ENCODE measurements at places on chromosomes 4 and X.

- no peak for DNase-seq
Measured at GRCh38 chr4:141391771-141392170, 171.1 kb downstream of the ZNF330 start.

DNA sequence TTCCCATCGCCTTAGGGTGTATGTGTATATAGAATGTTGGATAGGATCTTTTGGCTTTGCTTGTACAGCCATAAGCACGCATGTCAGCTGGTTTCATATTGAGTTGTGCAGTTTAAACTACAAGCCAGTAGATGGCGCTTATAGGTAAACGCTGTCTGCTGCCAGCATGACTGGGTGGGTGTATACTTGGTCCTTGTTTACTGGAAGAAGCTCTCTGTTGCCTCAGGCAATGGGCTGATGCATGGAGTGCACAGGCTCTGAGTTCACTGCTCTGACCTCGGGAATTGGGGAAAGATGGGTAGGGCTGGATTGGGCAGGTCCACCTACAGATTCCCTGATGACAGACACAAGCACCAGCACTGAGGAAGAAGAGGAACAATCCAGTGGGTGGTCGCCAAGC, 831.5 kb downstream of the STIM2 start:
- no peak for DNase-seq

DNA sequence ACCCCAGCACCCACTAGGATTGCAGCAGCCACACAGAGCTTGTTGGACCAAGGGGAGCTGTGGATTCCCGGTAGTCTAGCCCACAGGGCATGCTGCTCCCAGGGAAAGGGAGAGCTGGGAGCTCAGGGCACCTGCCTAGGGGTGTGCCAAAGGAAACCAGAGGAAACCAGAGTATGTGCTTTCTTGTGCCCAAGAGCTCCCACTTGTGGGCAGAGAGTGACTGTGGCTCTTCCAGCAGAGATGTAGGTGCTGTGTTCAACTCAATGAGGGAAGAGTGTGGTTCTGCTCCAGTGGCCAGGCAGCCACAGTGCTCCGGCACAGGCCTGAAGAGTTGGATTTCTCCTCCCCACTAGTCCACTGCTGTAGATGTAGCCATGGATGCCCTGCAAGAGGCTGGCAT, 1050.0 kb upstream of the INTU start:
- DNase-seq = no peak

DNA sequence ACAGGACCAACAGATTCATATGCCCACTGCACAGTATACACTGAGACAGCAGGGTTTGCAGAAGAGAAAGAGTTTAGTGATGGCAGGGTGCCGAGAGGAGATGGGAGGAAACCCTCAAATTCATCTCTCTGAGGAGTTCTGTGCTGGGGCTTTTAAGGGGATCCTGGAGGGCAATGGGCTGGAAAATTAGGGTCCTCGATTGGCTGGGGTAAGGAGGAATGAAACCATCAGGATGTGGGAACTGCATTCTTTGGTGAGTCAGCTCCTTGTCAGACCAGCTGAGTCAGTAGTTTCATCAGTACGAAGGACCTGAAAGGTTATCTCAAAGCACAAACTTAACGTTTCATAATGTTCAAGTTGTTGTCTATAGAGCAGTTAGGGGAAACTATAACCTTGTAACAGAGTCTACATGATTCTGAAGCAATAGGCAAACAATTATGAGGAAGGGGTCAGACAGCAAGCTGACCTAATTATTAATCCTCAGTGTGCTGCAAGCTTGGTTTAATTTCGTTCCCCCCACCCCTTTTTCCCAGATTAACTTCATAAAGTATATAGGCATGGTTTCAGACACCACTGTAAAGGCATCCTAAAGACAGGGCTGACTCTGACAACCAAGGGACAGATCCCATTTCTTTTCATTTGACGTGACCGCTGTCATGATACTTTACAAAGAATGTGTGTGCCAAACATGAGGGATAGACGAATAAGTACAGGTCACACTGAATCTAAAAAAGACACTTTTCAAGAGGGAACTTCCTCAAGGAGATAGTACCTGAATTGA, 1.5 kb upstream of the MSMO1 start:
- DNase-seq = no peak

- DNase-seq = no peak
Measured at GRCh38 chr4:150302553-150302952, 224.3 kb downstream of the DCLK2 start.

- no peak for DNase-seq
Measured at GRCh38 chrX:153638041-153638371, 9.0 kb upstream of the DUSP9 start.

DNA sequence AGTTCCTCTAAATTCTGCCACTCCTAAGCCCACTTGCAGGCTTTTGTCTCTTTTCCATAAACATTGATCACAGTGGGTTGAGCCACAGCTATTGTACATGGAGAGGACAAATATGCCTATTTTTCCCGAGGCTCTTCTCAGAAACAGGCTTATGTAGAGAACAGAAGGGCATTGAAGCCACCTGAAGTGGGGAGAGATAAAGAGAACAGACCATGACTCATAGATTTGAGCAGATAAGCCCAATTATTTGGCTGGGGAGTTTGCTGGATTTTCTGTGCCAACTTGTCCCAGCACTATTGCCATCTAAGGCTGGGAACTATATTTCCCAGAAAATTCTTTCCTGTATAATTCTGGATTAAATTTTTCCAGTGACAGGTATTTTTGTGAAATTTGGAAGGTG, 446.1 kb upstream of the RPS6KA3 start:
- DNase-seq = no peak

DNA sequence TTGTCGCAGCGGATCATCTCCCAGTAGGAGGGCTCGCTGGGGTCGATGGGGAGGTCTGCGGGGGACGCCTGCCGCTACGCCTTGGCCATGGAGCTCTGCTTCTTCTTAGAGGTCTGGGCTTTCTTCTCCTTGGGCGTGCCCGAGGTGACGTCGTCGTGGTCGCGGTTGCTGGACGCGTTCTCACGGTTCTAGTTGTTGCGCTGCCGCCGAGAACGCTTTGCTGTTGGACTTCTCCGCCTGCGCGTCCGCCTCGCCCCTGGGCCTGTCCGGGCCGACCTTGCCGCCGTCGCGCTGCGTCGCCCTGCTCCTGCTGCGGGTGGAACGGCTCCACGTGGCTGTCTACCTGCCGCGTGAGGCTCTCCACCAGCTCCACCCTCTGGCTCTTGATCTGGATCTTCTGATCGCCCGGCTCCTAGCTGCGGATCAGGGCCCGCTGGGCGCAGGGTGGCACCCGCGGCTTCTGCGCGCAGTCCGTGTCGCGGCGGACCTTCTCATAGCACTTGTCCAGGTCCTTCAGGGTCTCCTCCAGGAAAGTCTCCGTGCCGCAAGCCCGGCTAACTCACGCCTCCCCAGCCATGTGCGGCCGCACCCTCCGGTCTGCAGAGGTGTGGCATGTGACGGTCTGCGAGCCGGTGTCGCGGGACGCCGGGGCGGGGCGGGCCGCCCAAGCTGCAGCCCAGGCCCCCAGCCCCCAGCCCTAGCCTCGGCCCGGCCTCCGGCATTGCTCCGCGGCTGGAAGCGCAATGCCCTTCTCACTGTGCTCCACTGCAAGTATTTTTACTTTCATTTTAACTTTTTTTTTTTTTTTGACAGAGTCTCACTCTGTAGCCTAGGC, 40.5 kb upstream of the OGT start:
- peak; percentile 17 for DNase-seq

- peak; percentile 34 for DNase-seq
Measured at GRCh38 chrX:110915111-110915510, 119.5 kb upstream of the CHRDL1 start.

- no peak for DNase-seq
Measured at GRCh38 chrX:21944136-21944615, 3.7 kb downstream of the SMS start.

- no peak for DNase-seq
Measured at GRCh38 chrX:136662104-136662503, 14.1 kb downstream of the CD40LG start.

DNA sequence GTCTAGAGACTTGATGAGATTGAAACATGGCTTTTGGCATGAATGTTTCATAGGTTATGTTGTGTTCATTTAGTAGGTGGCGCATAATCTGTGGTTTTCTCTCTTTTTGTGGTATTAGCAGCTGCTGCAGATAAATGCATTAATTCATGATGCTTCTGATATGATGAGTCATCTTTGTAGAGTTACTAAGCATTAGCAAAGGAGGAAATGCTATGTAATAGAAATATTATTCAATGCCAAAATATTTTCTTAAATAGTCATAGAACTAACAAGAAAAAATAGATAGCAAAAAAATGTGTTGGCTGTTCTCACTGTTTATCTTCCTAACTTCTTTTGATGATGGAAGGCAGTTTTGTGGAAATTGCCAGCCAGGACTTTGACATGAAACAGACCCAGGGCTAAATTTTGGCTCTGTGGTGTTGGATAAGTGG, 3.6 kb downstream of the ZXDB start:
- no peak for DNase-seq

- no peak for DNase-seq
Measured at GRCh38 chr4:74473155-74473811, 28.3 kb downstream of the AREG start.

DNA sequence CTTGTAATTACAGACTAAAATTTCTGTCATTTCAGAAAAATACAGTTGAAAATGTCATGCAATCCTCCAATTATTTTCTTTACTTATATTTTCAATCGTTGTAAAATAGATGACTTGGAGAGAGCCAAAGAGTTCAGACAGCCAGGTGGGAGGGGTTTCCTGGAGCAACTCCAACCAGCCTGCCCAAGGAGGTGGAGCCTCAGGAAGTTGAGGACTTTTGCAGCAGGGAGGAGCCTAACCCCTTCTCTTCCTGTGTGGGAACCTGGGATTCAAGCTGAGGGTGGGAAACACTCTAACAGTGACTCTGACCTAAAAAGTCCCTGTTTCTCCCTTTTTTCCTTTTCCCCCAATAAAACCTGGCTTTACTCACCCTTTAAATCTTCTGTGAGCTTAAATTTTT, 72.2 kb upstream of the GABRG1 start:
- peak; percentile 4 for DNase-seq

DNA sequence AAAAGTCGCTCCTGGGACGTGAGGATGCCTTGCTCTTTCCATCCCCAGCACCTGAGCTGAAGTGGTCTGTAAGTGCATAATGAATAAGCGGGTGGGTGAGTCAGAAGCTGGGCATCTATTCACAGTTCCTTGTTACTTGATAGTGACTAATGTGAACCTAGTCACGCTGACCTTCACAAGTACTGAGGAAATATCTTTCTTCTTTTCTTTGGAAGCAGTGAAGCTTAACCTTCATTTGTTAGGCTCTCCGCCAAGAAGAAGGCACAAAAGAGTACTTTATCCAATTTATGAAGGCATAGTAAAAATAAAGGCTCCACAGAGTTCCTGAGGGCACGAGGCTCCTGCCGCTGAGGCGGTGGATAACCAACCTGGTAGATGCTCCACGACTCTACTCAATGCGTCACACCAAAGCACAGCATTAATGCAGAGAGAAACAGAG, 475.7 kb upstream of the SLIT2 start:
- DNase-seq = no peak

DNA sequence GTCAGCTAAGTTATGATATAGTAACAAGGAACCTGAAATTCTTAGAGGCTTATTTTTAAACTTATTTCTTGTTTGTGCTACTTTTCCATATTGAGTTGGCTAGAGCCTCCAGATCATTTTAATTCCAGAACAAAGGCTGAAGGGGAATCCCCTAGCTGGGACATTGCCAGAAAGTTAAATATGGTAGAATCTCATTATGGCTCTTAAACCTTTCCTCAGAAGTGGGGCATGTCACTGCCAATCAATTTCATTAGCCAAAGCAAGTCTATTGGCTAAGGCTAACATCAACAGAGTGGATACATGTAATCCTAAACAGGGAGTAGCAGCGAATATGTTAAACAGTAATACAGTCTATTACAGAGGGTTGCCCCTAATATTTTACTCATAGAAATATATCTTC, 47.0 kb downstream of the FTHL17 start:
- no peak for DNase-seq

DNA sequence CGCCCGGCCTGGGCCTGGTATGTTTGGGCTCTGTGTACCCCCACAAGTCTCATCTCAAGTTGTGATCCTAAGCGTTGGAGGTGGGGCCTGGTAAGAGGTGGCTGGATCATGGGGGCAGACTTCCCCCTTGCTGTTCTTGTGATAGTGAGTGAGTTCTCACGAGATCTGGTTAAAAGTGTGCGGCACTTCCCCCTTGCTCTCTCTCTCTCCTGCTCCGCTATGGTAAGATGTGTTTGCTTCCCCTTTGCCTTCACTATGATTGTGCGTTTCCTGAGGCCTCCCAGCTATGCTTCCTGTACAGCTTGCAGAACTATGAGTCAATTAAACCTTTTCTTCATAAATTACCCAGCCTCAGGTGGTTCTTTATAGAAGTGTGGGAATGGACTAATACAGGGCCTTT, 53.0 kb downstream of the CHST7 start:
- no peak for DNase-seq

- DNase-seq = no peak
Measured at GRCh38 chr4:119671205-119671604, 42.6 kb upstream of the PDE5A start.

GRCh38 chr4:78758085-78758484, 18.1 kb upstream of the BMP2K start:
- DNase-seq = no peak

DNA sequence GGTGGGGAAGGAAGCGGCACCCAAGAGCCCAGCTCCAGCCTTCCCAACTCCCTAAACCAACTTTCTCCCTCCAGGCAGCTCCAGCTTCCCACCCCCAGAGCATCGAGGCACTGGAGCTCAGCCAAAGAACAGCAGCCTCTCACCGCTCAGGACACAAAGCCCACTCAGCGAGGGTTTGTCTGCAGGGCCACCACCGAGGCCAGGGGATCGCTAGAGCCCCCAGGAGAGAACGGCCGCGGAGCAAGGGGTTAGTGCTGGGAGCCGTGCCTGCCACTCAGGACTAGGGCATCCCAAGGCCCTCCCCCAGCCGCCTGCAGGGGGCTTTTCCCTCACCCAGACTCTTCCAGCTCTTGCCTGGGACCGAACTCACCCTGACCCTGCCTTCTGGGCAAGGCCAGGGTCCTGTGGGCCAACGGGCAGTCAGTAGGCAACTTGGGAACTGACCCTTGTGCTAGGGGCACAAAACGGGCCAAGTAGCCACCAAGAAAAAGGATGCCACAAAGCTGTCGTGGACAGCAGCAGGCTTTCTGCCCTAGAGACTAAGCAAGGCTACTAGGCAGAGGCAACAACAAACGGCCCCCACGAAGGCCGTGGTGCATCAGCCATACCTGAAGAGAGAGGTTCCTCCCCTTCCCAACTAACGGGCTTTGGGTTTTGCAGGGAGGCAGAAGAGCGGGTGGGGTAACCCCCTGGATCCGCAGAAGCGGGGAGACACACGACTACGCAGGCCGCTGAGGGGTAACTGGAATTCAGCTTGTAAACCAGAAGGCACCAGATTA, 2.3 kb downstream of the HCFC1 start:
- no peak for DNase-seq

- DNase-seq = no peak
Measured at GRCh38 chr4:28913466-28913865, 1806.7 kb upstream of the PCDH7 start.

DNA sequence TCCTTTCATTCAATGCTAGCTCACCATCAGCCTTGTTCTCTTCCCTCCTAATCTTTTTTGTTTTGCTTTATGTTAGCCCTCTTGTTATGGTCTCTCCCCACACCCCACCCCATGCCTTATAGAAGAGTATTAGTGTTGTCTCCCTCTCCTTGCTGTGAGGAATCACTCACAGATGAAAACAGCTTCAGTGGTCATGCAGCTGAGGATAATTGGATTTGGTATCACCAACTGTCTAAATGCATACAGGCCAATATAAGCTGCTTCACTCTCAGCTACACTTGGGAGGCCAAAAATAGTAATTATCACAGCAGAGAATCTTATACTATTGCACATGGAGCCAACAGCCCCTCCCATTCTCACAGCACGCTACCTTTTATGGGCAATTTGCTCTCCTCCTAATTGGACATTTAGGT, 494.6 kb upstream of the FAM241A start:
- DNase-seq = no peak

Measured in muscle of arm (tissue), 14 donors.